ENCODE measurements at places on chromosomes 5 and 9. TPM values are rescaled to one million over a fixed set of nuclear protein-coding genes. Genes with fewer than 3 reads are reported as not detected.

Gene BNC2
- total RNA-seq: 12.3 TPM

Gene SERF1A
- 1.7 TPM for total RNA-seq

Gene FRMD3
- 3.9 TPM for total RNA-seq

Gene CTSV
- total RNA-seq: 0.26 TPM

Gene SPATA31A1
- not detected for total RNA-seq

Gene RMRP
- 33,640 TPM for total RNA-seq

Gene IFNA13
- not detected for total RNA-seq

Gene PCDHAC2
- total RNA-seq: 0.31 TPM

Gene BTNL9
- total RNA-seq: not detected

Gene IL9
- not detected for total RNA-seq

Gene ANKRD20A1
- 0.12 TPM for total RNA-seq

Gene RNF145
- total RNA-seq: 54.4 TPM

Gene ADAMTSL1
- 115 TPM for total RNA-seq

Gene RC3H2
- 50.6 TPM for total RNA-seq

Gene CXCL14
- not detected for total RNA-seq

Gene BSPRY
- total RNA-seq: not detected

Gene MEGF10
- 0.06 TPM for total RNA-seq

Gene EQTN
- not detected for total RNA-seq

Gene BHMT2
- total RNA-seq: 4.1 TPM

Gene FRRS1L
- total RNA-seq: not detected

Gene SPATA31D4
- total RNA-seq: not detected

Gene ISOC1
- total RNA-seq: 14.3 TPM

Gene F12
- 0.25 TPM for total RNA-seq

Gene SPTAN1
- 596 TPM for total RNA-seq

Gene GEMIN5
- total RNA-seq: 10.8 TPM

Gene NTRK2
- 0.62 TPM for total RNA-seq

Gene SHISAL2B
- total RNA-seq: not detected

Gene DEPDC1B
- total RNA-seq: 4.9 TPM

Gene GPR150
- 0.13 TPM for total RNA-seq

Gene IFNA2
- total RNA-seq: not detected

Gene IL13
- total RNA-seq: not detected

Gene PCDHGA12
- total RNA-seq: 22.3 TPM

Gene NUDT12
- 14.1 TPM for total RNA-seq

Gene GMCL2
- total RNA-seq: not detected

Gene C5orf58
- not detected for total RNA-seq

Gene IFNK
- total RNA-seq: not detected

Gene UGT3A1
- not detected for total RNA-seq

Gene ENTPD2
- total RNA-seq: not detected

Gene IFNB1
- not detected for total RNA-seq

Gene INIP
- total RNA-seq: 18.8 TPM

Gene ARHGEF28
- total RNA-seq: 18.7 TPM

Gene ZNF883
- 1.7 TPM for total RNA-seq

Gene BARX1
- not detected for total RNA-seq

Gene NEUROG1
- not detected for total RNA-seq

Gene DPYSL3
- total RNA-seq: 118 TPM

Gene AK1
- 75.6 TPM for total RNA-seq

Gene NR5A1
- total RNA-seq: not detected

Gene PLAC8L1
- 0.40 TPM for total RNA-seq

Gene FBP2
- total RNA-seq: not detected

Gene RXRA
- total RNA-seq: 13.8 TPM

Gene MEF2C
- 45.7 TPM for total RNA-seq

Gene FOXI1
- total RNA-seq: not detected

Gene TMEM252
- total RNA-seq: not detected

Gene TAS2R1
- not detected for total RNA-seq

Gene SH2D3C
- 1.1 TPM for total RNA-seq

Gene OTP
- total RNA-seq: not detected

Gene TAF9
- 87.4 TPM for total RNA-seq

Gene PCDHB5
- 1.8 TPM for total RNA-seq
